ENCODE measurements at places on chromosomes 5 and 9. TPM values are rescaled to one million over a fixed set of nuclear protein-coding genes. Genes with fewer than 3 reads are reported as not detected.

GRCh38 chr9:70979966-70980365, 141.5 kb downstream of the TRPM3 start:
- no peak for DNase-seq

- DNase-seq = no peak
Measured at GRCh38 chr5:169121630-169122420, 179.1 kb downstream of the SLIT3 start.

DNA sequence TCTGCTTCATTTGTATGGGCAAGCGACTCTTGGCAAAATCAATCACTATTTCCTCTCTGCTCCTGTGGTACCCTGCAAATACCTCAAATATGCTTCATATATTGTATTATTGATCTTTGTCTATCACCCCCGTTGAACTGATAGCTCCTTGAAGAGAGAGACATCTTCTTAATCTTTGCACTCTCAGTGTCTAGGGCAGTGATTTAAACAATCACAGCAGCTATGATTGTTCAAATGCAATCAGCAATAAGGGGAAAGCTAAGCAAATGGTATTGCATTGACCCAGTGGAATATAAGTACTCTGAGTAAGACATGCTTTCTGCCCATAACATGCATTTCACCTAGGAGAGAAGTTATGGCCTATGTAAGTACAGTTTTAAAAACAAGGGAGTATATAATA, 90.2 kb downstream of the SUSD1 start:
- no peak for DNase-seq

PCDHGA5 gene
- total RNA-seq = 3.9 TPM

- no peak for DNase-seq
Measured at GRCh38 chr9:15268317-15268716, 38.7 kb downstream of the TTC39B start.

ADRB2 gene
- 3.3 TPM for total RNA-seq

CAVIN4 gene
- total RNA-seq = 1.5 TPM

ARL15 gene
- 35.7 TPM for total RNA-seq

AGXT2 gene
- total RNA-seq = not detected

GRCh38 chr9:15277400-15278090, 29.5 kb downstream of the TTC39B start:
- no peak for DNase-seq

GRCh38 chr5:9787861-9788600, 157.9 kb upstream of the TAS2R1 start:
- no peak for DNase-seq

RAI14 gene
- 76.1 TPM for total RNA-seq

FREM1 gene
- 6.8 TPM for total RNA-seq

GRCh38 chr9:37121881-37122280, 1.5 kb downstream of the ZCCHC7 start:
- DNase-seq = no peak

Data from posterior vena cava (tissue), 2 donors.